Fibroblast of skin of left quadriceps (primary cell): ENCODE measurements at places on chromosomes 1 and 21.

DNA sequence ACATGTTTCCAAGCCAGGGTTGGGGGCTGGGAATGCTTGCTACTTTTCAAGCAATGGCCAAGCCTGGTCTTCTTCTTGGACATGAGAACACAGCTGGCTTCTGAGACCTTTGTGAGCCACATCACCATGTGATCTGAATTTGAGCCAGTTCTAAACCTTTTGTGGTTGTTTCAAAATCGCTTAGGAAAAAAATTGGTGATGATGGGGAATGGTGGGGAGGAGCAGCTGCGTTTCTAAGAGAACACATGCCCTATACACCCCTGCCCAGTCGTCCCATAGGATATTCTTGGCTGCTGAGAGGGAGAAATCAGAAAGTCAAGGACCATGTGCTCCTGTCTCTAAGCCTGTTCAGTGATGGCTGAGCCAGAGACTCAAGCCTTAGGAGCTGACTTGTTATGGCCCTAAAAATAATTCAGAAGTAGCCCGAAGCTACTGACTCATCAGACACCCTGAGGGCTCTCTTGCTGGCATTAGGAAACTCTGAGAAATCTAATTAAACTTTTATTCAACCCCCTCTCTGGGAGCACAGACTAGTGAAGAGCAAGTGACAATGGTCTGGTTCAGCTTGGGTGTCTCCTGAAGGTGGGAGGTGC lies 30.5 kb downstream of the CCDC185 start:
- DNase-seq: no peak

DNA sequence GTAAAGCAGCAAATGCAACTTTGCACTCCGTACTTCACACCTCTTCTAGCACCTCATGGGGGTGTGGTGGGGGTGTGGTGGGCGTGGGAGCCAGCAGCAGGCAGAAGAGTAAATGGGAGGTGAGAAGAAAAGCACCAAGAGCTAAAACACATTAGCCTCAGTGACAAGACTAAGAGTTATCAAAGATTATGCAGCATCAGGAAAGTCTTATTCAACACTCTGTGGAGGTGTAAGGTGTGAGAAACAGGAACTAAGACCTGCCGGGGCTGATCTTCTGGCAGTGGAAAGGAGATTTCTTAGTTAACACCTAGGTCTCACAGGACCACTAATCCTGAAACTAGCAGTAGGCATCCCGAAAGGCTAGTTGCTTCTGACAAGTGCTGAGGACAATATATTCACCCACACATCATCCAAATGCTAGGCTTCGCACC lies 9.9 kb downstream of the TGFBR3 start:
- no peak for DNase-seq

- no peak for DNase-seq
These were observed 27.9 kb downstream of the SSBP3 start for GRCh38 chr1:54378157-54378873.

DNA sequence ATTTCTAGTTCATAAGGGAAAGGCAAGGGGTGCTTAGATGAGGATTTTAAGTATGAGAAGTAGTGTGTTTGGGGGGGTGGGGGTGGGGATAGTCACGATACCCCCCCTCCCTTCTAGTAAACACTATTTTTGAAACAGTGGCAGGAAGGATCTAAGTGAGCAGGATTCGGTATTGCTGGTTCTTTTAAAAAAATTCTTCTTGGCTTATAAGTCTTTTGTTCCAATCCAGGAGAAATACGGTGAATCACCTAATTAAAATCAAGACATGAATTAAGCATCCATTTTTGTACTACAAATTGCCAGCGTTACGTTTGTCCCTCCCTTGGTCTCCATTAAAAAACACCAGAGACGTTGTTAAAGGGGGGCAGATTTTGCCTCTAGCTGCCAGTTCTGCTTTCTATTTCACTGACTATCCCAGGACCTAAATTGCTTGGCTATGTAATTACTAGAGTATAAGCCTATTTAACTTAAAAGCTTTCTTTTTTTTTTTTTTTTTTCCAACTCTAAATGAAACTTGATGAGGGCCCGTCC lies 911 bp downstream of the LMO4 start:
- DNase-seq: no peak

- peak; percentile 89 for DNase-seq
These were observed 5.2 kb downstream of the S100A10 start for GRCh38 chr1:151988405-151988923.

DNA sequence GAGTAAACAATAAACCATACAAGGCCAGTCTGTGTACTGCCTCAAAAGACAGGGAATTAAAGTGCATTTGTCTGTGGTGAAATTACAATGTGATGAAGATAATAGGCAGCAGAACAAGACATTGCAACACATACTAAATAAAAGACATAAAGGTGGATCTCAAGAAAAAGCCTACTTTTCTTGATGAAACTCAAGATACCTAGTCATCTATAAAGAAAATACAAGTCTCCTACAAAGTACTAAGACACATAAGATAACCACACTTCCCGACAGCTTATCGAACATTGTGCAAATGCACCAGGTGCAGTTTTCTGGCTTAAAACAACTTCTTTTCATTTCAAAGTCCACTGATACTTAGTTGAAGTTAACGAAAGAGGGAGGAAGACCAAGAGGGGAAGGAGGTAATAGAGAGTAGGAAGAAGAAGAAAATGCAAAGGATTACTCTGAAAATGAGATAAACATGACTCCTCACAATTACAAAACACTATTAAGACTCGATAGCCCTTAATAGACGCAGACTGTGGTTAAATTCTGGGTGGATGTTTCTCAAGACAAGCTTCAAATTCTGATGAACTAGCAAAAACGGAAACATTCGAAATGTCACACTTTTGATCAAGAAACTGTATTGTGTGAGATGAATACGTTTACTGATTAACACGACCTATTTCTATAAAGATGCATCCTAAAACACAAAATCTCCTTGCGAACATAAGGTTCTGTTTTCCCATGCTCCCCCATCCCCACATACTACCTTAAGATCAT lies 2.0 kb downstream of the HNRNPR start:
- no peak for DNase-seq

DNA sequence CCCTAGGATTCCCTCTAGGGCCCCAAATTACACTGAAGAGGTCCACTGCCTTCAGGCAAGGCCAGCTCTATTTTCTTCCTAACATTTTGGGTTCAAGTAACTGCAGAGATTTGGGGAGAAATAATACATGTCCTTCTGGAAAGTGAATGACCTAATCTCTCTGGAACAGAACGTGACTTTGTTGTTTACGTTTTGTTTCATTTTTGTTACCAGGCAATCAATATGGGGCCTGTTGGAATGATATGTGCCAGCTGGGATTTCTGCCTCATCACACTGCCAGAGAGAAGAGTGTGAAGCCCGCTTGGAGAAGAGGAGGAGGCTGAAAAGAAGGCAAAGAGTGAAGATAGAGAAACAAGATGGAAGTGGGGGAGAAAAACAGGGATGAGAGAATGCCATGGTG lies 116.7 kb downstream of the FASLG start:
- no peak for DNase-seq

- DNase-seq: no peak
These were observed at the start of gene FMO1 for GRCh38 chr1:171248302-171248701. Gene FMO1 (plus strand): TSS chr1:171248494. CDS start chr1:171258088, 9,594 bp downstream.

GRCh38 chr1:225774281-225775147 lies 3.1 kb upstream of the SRP9 start:
- no peak for DNase-seq

DNA sequence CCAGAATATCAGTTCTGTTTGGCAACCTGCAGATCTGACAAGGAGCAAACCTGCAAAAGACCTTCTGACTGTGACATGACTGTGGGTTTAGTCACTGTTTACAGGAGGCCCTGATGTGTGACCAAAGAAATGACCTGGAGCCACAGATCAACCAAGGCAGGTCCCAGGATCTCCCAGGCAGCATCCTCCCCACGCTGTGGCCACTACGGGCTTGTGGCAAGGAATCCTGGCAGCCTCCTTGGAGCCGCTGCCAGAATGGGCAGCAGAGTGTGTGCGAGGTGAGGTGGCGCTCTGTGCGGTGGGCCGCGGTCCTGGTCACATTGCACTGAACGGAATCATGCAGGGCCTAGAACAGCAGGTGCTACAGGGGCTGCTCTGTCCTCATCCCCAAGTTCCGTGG lies 15.9 kb downstream of the MCM3AP start:
- no peak for DNase-seq

- no peak for DNase-seq
These were observed 979 bp downstream of the PIGM start for GRCh38 chr1:160030657-160031364.

DNA sequence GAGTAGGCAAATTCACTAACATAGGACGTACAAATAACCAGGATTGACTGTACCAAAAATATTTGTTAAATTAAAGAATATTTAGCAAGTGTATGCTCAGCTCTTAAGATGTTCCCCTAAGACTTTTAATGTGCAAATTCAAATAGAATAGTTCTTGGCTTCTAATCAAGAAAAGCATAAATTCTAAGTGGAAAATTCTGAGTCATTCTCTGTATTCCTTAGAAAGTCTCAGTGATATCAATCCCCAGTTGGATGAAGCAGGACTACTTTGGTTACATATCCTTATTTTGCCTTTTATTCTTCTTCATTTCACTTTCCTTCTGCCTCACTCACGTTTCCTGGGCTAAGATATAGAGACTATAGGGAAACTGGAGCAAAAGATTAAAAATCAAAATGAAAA lies 130.2 kb downstream of the IFI44 start:
- DNase-seq: peak; percentile 5

DNA sequence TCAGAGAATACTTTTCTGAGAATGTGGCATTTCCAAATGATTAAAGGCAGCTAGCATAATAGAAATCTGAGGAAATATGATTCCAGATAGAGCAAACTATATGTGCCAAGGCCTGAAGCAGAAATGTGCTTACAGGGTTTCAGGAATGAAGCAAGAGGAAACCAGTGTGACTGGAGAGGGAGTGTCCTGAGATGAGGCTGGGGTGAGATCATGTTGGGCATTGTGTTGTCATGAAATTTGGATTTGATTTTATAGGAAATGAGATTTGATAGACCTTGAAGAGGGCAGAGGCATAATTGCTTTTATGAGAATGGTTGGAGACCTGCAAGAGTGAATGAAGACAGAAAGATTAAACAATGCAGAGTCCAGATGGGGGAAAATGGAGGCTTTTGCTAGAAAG lies 338.1 kb upstream of the SNX7 start:
- DNase-seq: peak; percentile 58

- DNase-seq: no peak
These were observed 4.8 kb downstream of the FAM3B start for GRCh38 chr21:41321211-41321907.

DNA sequence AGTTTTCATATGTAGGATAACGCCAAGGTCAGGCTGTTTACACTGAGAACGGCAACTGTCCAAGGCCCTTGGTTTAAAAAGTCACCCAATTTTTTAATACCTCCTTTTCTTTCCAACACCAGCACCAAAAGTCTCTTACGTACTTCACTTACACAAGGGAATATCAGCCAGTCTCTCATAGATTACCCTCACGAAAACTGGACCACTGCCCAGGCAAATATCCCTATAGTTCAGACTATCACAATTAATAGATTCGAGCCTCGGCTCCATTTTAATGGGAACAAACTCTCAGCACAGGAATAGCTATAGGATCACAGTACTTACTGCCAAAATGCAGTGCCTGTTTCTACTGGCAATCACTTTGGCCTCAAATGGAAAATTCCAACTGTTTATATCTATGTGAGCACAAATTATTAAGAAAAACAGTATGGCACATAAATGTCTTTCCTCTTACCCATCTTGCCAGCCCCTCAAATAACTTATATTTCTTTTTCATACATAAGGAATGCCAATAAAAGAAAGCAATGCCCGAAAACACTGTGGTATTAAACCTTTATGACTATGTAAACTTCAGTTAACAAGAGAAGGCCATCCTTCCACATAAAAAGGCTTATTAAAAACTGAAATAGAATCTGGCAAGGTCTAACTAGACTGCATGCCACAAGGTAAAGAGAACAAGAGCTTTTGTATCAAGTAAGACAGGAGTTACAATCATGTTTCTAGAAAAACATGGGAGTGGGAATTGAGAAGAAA lies 97.8 kb downstream of the SLC45A1 start:
- DNase-seq: no peak

- no peak for DNase-seq
These were observed 36.3 kb upstream of the CITED4 start for GRCh38 chr1:40898431-40898901.

DNA sequence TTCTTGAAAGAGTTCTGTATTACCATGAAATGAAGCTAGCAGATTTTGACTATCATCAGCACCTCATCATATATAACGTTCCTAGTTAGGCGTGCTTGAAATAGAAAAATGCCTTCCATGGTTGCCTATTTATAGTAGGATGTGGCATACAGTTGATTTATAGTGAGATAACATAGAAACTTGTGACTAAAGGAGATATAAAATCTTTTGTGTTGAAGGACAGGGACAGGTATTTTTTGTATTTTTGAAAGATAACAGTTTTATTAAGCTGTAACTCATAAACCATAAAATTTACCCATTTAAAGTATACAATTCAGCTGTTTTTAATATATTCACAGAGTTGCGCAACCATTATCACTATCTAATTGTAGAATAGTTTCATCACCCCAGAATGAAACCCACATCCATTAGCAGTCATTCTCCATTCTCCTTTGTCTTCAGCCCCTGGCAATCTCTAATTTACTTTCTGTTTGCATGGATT lies 19.3 kb downstream of the SPEN start:
- peak; percentile 65 for DNase-seq

GRCh38 chr1:205563927-205564441 lies 59.5 kb downstream of the CDK18 start:
- no peak for DNase-seq

DNA sequence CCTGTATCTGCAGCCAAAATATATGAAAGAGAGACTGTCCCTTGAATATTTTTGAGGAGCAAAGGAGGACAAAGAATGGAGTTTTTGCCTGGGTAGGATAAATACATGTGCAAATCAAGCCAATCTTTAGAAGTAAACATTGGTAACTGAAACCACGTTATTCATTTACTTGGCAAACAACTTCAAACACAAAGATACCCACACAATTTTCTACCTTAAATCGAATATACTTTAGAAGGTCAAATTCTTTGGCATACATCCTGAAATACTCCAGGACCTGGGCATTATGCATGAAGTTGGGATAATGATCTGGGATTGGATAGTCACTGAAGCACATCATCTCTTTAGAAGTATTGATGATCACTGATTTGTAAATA lies 9.6 kb downstream of the FMO5 start:
- no peak for DNase-seq

- DNase-seq: no peak
These were observed 140.6 kb downstream of the ZNF281 start for GRCh38 chr1:200269256-200269655.

- no peak for DNase-seq
These were observed 411.8 kb upstream of the ESRRG start for GRCh38 chr1:217134857-217135568.

- no peak for DNase-seq
These were observed 110.6 kb downstream of the HS2ST1 start for GRCh38 chr1:87024936-87025540.
